ENCODE measurements at places on chromosomes 16 and 17.

DNA sequence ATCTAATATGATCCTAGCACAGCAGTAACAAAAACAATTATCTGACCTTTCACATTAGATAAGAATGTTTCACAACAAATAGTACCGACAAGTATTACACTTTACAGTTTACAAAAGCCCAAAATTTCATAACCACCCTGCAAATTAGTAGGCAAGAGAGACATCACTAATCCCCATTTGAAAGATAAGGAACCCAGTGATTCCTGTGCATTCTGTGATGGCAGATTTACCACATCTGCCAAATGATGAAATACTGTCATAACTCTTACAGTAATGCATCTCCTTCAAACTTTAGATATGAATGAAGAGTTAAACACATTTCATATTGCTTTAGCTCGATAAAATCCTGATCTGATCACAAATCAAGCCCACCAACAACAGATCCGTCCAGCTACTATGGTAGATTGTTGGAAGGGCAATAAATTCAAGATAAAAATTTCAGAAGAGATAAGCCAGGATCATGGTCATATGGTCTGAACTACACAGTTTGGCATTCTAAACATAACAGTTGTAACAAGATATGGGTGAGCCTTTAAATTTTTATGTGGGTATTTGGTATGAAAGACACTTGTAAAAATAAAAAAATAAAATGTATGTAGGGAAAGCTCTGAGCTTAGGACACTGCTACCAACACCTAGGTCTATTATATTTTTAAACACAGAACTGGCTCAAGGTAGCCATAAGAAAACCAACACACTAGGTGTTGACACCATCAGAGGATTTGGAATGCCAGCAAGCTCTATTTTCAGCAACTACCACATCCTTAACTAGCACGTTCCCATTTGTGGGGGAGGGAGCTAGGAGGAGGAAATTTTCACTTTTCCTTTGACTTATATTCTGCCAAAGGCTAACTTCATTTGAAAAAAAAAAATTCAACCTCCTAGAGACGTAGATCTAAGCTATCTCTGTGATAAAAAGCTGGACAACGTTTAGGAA is 9.3 kb downstream of the YWHAE start:
- DNase-seq: no peak

DNA sequence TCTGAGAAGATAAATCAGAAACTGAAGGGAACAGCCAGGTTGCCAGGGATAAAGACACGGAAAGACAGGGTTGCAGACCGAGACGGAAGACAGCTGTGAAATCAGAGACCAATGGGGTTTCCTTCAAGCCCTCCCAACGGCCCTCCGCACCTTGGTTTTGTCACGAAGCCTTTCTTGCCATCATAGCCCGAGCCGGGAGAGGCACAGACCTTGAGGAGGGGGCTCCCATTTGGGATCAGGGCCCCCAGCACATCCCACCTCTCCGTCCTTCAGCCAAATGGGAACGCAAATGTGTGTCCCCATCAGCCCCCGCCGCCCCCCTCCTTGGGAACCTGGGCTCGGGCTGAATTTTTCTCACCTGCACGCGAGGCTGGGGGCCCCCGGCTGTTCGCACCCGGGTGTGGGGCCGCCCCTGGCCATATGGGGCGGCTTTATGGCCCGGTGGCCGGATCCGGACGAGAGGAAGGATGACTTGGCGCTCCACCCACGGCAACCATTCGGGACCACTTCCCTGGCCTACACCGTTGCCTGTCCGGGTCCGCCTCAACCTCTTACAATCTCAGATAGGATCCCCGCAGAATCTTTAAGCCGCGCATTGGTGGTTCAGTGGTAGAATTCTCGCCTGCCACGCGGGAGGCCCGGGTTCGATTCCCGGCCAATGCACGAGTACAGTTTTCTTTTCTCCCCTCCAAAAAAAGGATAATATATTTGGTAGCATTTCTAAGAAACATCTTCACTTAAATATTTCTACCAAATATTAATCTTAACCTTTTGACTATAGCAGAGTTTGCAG is 1.4 kb upstream of the HES7 start:
- DNase-seq: peak; percentile 83

GRCh38 chr17:42673885-42674754 is 2.7 kb downstream of the PLEKHH3 start:
- no peak for DNase-seq

DNA sequence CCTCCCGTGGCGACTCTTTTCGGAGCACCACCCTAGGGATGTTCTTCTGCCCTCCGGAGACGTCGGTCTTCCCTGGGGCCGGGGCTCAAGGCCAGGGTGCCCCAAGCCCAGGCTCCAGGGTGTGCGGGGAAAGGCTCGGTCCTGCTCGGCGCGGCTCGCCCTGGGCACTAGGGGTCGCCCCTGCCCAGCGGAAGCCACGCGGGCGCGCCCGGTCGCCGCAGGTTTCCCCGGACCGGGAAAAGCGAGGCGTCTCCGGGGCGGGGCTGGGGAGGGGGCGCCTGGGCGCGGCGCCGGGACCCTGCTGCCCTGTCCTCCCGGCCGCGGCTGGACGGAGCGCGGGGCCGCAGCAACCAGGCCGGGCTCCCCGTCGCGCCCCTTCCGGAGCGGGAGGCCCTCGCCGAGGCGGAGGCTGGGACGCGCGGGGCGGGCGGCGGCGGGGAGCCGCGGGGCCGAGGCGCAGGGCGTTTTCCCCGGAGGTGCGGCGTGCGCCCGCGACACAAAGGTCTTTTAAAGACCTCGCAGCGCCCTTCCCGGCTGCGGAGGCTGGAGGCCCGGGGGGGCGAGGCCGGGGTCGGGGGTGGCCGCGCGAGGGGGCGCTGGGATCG is 76.4 kb downstream of the MRC2 start:
- DNase-seq: peak; percentile 70

GRCh38 chr17:27529230-27529796 is 73.1 kb downstream of the KSR1 start:
- no peak for DNase-seq

DNA sequence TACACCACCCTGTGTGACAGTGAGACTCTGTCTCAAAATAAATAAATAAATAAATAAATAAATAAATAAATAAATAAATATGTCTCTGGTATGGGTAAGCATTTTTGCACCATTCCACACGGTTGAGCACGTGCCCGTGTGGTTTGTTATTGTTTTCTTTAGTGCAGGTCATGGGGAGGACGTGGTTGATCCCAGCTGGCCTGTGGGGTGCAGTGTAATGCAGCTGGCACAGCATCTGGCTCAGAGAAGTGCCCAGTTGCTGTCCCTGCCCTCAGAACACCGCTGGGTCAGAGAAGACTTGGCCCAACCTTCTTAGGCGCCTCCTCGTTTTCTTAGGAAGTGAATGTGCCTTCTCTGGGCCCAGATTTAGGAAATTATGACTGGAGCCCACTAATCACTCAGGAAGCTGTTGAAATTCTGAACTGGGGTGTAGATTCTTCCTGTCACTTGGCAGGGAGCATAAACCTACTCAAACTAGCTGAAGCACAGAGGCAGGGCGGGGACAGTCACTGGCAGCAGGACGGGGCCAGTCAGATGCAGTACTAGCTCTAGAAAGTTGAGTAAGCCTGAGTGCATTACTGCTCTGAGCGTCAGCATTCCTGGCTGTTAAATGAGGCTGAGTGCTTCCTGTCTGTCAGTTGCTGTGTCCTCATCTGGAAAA is 85.9 kb downstream of the SNX29 start:
- DNase-seq: no peak

DNA sequence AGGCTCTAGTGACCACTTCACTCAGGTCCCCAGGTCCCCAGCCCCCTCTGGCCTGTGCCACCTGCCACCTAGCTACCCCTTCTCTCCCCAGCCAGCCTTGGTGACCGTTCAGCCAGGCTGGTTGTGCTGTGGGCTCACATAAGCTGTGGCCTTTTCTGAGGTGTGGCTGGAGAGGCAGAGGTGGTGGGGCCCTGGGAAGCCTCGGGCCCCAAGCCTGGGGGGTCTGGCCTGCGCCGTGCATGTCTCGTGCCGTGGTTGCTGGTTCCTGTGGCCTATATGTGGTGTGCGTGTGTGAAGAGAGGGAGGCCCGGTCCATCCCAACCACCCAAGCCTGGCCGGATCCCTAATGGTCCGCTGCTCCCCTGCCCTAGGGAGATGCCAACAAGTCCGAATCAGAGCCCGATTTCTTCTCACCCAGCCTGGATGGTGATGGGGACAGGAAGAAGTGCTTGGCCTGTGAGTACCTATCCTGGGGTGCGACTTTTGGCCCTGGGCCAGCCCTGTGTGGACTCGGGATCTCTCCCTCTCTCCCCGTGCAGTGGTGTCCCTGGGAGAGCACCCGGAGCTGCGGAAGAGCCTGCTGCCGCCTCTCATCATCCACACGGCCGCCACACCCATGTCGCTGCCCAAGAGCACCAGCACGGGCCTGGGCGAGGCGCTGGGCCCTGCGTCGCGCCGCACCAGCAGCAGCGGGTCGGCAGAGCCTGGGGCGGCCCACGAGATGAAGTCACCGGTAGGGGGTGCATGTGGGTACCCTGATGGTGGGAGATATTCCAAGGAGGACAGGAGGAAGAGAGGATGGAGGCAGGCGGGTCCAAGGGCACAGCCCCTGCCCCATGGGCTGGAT is 35.9 kb downstream of the CACNA1G start:
- DNase-seq: no peak

DNA sequence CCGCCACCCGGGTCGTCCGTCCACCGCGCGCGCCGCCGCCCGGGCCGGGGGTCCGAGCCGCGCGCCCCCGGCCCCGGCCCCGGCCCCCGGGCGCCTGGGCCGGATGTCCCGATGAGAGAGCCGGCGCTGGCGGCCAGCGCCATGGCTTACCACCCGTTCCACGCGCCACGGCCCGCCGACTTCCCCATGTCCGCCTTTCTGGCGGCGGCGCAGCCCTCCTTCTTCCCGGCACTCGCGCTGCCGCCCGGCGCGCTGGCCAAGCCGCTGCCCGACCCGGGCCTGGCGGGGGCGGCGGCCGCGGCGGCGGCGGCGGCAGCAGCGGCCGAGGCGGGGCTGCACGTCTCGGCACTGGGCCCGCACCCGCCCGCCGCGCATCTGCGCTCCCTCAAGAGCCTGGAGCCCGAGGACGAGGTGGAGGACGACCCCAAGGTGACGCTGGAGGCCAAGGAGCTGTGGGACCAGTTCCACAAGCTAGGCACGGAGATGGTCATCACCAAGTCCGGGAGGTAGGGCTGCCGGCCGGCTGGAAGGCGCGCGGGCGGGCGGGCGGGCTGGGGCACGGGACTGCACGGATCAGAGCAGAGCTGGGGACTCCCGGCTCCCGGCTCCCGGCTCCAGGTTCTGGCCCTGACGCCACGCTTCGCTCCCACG is 548 bp downstream of the TBX2 start:
- DNase-seq: no peak

DNA sequence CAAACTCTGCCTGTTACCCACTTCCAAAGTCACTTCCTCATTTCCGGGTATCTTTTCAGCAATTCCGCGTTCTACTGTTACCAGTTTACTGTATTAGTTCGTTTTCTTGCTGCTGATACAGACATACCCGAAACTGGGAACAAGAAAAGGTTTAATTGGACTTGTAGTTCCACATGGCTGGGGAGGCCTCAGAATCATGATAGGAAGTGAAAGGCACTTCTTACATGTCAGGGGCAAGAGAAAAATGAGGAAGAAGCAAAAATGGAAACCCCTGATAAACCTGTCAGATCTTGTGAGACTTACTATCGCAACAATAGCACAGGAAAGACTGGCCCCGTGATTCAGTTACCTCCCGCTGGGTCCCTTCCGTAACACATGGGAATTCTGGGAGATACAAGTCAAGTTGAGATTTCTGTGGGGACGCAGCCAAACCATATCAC is 30.9 kb downstream of the PAFAH1B1 start:
- no peak for DNase-seq

- DNase-seq: no peak
These were observed 195.4 kb downstream of the XYLT1 start for GRCh38 chr16:17275076-17276009.

GRCh38 chr16:77617996-77618395 is 104.3 kb upstream of the NUDT7 start:
- DNase-seq: no peak

- DNase-seq: no peak
These were observed 762 bp upstream of the CSF3 start for GRCh38 chr17:40014375-40014980.

GRCh38 chr16:11679250-11679649 is 11.0 kb downstream of the SNN start:
- DNase-seq: peak; percentile 44

- DNase-seq: no peak
These were observed 97.8 kb downstream of the ZNF778 start for GRCh38 chr16:89315271-89315670.

DNA sequence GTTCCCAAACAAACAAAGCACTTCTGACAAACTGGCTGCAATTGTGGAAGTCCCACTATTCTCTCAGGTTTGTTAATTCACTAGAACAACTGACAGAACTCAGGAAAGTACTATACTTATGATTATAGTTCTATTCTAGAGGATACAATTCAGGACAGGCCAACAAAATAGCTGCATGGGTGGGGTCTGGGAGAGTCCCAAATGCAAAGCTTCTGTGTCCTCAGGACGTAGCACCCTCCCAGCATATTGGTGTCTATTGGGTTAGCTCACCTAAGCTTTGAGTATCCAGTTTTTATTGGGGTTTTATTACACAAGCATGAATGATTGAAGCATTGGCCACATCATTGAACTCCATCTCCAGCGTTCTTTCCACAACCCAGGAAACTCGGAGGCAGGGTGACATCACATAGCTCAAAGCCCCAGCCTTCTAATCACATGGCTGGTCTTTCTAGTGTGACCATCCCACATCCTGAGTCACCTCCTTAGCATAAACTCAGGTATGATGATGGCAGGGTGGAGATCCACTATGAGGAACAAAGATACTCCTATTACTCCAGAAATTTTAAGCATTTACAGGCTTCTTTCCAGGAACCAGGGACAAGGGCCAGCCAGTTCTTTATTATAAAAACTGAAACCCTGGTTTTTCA is 43.9 kb upstream of the CCNF start:
- no peak for DNase-seq

- DNase-seq: no peak
These were observed 4.8 kb downstream of the MAP2K3 start for GRCh38 chr17:21289175-21289901.

Measured in midbrain (tissue), 1 donor.